ENCODE measurements at places on chromosomes 6 and 20.

DNA sequence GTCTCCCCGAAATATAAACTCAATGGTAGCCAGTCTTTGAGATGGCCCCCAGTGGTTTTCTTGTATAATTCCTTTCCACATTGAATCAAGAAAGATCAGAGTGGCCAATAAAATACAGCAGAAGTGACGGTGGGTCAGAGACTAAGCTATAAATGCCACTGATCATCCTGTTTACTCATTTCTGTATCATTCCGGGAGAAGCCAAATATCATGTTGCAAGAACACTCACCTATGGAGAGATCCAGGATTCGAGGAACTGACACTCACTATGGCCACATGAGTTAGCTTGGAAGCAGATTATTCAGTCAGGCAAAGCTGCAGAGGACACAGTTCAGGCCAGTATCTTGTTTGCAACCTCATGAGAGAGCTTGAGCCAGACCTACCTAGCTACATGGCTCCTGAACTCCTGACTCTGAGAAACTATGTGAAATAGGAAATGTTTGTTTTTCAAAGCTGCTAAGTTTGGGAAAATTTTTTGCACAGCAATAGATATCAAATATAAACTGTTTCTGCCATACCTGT is 132.4 kb upstream of the ADGRF1 start:
- no peak for DNase-seq

GRCh38 chr6:19663479-19663878 is 173.7 kb upstream of the ID4 start:
- DNase-seq: no peak

DNA sequence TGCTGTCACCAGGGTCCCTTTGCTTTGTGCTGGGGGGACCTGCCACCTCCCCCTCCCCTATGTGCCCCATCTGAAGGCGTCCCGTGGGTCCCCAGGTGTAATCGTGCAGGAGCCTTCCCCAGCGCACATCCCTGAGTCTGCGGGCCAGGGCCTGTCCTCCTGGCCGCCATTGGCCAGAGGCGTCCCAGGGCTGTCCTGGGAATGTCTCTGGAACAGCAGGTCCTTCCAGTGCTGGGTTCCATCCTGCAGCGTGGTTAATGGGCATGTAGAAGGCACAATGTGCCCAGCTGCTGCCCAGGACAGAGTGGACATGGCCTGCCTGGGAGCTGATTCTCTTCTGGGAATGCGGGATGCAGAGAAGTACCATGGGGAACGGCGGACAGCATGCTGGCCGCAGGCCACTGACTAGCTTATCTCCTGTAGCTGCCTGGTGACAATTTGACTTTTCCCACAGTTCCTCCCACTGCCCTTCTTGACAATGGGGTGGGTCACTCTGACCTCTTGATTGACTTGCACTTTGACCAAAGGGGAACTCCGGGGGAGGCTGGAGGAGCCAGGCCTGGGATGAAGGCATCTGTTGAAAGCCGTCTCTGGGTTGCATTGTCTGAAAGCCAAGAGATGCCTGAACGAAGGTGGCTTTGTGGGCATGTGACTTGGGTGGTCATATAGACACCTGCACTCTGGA is 64.0 kb downstream of the CTCFL start:
- DNase-seq: no peak

DNA sequence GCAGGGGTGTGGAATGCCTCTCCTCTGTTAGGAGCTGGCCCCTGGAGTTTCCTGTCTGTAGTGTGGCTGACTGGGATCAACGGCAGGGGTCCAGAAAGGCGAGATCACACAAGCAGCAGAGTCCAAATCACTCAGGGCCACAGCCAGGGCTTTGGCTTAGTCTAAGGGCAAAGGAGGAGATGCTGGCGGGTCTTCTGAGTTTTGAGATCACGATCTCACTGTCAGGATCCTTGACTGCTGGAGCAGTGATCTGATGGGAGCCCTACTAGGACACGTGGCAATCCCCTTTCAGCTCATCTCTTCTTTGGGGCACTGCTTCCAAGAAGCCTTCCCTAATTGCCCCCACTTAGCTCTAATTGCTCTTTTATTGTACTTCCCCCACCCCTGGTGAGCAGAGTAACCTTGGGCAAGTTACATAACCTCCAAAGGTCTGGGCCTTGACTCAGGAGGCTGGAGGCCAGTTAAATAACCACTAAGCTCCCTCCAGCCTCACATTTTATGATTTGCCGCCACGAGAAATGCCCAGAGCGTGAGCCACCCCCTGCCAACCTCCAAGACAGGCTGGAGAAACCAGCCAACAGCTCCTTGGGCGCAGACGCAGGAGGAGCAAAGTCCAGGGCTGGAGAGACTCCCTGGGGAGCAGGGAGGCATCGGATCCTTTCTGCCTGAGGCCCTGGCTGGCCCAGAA is 12.0 kb downstream of the KCNK5 start:
- no peak for DNase-seq

DNA sequence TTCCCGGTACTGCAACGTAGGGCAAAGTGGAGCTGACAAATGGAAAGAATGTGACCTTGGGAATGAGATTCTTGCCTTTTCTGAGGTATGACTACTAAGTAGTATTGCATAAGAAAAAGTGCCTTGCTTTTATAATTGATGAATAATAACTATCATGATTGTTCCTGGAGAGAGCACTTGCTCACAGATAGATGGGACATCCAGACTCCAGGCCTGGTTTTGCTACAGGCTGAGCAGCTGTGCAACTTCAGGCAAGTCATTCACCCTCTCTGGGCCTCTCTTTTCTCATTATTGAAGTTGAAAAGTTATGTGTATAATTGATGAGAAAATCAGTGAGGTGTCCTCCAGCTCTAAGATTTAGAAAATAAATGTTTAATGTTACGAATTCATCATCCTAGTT is 53.6 kb upstream of the MBOAT1 start:
- DNase-seq: no peak

Measured in NCI-H1694 (cell line).